GM23248 (cell line): ENCODE measurements at places on chromosomes 7 and 10. TPM values are rescaled to one million over a fixed set of nuclear protein-coding genes. Genes with fewer than 3 reads are reported as not detected.

GRCh38 chr7:71659622-71660021 lies 527.7 kb downstream of the GALNT17 start:
- no peaks in the 10 kb centered on the region for H3K36me3 ChIP-seq
- no peak overlapping the region for H3K27ac ChIP-seq
- no peak for DNase-seq
- no peaks in the 10 kb centered on the region for H3K4me1 ChIP-seq
- no peak overlapping the region for H3K4me3 ChIP-seq

DNA sequence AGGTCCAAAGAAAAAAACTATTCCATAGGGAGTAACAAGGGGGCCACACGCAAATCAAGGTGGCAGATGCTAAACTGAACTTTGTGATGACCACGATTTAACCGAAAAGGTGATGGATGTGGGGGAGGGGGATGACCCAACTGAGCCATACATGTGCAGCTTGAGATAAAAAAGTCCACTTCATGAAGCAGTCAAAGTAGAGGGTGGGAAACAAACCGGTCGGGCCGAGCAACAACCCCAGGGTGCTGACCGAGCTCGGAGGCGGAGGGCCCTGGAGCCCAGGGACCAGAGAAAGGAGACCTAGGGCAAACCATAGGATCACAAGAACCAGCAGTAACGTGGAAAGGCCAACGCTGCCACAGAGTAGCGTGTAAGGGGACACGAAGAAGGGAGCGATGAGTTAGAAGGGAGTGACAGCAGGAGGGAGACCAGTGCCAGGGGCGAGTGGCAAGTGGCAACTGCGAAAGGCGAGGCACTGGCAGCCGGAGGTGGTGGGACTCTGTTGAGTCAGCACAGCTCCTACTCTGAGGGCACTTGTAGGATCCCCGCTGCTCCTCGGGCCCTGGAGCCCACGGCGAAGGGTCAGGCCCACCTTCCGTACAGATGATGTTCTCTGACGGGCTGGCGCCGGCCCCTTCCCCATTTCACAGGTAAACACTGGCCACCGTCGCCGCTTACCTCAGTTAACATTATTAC lies 540 bp downstream of the SNX13 start:
- peaks cover 19% of the 10 kb centered on the region for H3K4me1 ChIP-seq
- DNase-seq, result peak; percentile 80
- no peaks in the 10 kb centered on the region for H3K27me3 ChIP-seq

DNA sequence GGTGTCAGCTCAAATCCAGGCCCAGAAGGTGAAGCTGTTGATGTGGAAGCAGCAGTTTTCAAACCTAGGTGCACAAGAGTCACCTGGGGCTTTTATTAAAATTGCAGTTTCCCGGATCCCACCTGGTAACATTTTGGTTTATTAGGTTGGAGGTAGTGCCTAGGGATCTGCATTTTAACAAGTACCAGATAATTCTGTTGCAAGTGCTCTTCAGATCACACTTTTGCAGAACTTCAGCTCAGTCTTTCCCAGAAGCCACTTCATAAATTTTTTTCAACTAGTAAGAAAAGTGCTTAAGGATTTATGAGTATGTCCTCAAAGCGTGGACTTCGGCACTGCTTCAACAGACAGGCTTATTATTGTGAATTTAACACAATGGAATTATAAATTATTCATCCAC lies 213.8 kb downstream of the ADRA2A start:
- no peaks in the 10 kb centered on the region for H3K36me3 ChIP-seq
- H3K27ac ChIP-seq, result no peak overlapping the region
- DNase-seq, result no peak
- no peaks in the 10 kb centered on the region; the same call in 1 of the 2 replicates for H3K4me1 ChIP-seq
- no peaks in the 10 kb centered on the region for H3K27me3 ChIP-seq
- no peak overlapping the region for H3K4me3 ChIP-seq

TAS2R5 gene
- polyA plus RNA-seq, result 0.16 and 0.22 TPM in 2 replicates

GRCh38 chr10:31978156-31978483 lies 49.5 kb upstream of the ARHGAP12 start:
- H3K4me3 ChIP-seq, result no peak overlapping the region
- no peaks in the 10 kb centered on the region for H3K36me3 ChIP-seq
- DNase-seq, result no peak

DNA sequence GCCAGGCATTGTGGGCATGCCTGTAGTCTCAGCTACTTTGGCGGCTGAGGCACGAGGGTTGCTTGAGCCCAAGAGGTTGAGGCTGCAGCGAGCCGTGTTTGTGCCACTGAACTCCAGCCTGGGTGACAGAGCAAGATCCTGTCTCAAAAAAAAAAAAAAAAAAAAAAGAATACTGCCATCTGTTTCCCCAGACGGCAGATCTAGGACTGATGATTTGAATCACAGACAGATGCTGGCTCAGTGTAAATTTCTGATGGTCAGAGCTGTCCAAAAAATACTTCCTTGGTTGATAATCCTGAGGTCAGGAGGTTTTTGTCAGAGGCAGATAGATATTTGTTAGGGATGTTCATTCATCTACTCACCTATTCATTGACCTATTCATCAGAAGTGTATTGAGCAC lies 130.7 kb downstream of the REEP3 start:
- no peaks in the 10 kb centered on the region for H3K36me3 ChIP-seq
- H3K4me3 ChIP-seq, result no peak overlapping the region
- no peak overlapping the region for H3K27ac ChIP-seq
- H3K27me3 ChIP-seq, result no peaks in the 10 kb centered on the region
- no peak for DNase-seq
